Effector CD4-positive, alpha-beta T cell (primary cell): ENCODE measurements at places on chromosomes 12 and 14.
A peak's percentile ranks its signal among the peaks of the same experiment; 100 is the strongest.

DNA sequence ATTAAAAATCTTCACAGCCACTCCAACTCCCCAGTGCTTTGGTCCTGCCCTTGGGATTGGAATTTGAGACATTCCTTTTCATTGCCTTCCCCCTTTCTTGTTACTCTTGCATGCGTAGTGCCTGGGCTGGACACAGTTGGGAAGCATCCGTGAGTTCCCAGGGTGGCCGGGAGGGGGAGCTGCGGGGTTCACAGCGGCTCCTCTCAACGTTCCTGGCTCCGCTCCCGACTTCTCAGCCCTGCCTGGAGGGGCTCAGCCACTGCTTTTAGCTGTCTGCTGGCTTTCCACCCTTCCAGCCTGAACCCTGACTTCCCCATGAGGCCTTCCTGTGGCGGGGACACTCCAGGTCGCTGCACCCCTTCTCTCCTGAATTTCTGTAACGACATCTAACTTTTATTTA lies 3.2 kb downstream of the TEX52 start:
- DNase-seq = peak; percentile 21

DNA sequence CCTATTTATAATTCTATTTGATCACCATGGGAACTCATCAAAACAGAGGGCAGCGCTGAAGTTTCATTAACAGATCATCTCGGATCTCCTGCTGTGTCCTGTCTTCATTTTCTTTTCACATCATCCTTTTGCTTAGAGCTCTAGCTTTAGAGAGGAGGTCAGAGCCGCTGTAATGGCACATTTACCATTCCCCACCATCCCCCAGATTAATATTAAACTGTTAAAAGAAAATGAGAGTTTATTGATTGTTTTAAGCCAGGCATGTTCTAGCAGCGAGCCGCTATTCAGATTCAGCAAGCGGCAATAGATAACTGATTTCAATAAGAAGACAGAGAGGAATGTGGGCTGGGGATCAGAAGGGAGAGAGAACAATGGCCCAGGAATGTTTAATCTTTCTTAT lies 308.8 kb downstream of the EGLN3 start:
- DNase-seq = no peak

- peak; percentile 3 for DNase-seq
Observed at GRCh38 chr12:67590149-67590790, 58.3 kb upstream of the DYRK2 start.

DNA sequence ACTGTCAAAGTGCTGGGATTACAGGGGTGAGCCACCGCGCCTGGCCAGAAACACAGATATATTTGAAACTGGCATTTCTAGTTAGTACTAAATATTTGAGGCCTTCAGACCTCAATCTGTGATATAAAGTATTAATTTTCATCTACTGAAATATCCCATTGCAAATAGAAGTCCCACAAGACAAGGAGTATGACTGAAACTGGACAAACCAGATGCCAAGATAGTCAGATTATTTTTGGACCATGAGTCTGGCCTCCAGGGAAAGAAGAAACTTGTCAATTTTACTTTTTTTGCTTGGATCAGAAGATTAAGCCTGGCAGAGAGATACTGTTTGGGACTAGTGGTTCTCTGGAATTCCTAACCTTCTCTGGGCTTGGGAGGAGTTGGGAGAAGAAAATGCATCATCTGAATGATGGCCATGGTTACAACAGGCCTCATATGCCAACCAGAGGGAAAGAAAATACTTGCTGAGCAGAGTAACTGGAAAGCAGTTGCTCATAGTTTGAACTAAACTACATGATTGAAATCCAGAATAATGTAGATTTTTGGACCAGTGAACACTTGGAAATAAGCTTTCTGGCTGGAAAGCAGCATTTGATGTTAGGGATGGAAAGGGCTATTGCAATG lies 2.9 kb upstream of the SMOC1 start:
- DNase-seq = no peak

DNA sequence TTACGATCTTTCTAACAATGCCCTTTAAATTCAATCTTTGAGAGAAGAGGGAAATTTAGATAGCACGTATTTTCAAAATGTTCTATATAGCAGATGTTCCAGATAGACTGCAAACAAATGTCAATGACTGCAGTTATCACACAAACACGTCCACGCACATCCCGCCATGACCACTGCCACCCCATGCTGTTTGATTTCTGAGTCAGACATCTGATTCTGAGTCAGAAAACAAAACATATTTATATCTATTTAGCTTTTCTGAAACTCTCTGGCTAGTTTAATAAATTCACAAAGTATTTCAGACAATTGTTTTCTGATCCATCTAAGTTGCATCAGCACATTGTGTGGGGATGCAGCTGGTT lies 105.9 kb upstream of the BCAT1 start:
- peak; percentile 25 for DNase-seq

- no peak for DNase-seq
Observed at GRCh38 chr14:44756554-44756953, 205.2 kb downstream of the KLHL28 start.

- no peak for DNase-seq
Observed at GRCh38 chr12:16603260-16603915, 2.6 kb downstream of the LMO3 start.
